Liver (tissue), 10 donors: ENCODE measurements at places on chromosomes 5 and 9. TPM values are rescaled to one million over a fixed set of nuclear protein-coding genes. Genes with fewer than 3 reads are reported as not detected.

GRCh38 chr5:124277767-124278545 is 468.5 kb downstream of the ZNF608 start:
- DNase-seq: no peak

Gene SPATA31A3
- not detected for total RNA-seq

Gene CDH9
- not detected for total RNA-seq

DNA sequence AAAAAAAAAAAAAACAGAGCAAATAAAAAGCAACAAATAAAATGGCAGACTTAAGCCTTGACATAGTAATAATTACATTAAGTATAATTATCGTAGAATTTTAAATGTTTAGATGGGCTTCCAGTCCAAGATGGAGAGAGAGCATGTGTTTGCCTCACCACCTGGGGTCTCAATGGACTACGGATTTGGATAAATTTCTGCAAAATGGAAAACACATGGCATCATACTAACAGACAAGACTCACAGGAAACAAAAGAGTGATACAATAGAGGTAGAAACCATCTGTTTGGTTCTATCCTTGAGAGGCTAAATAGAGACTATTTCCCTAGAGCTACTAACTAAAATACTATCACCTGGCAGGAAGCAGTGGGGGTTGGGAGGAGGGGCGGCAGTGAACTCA is 144.3 kb downstream of the MUSK start:
- no peak for DNase-seq

Gene TMC1
- not detected for total RNA-seq

DNA sequence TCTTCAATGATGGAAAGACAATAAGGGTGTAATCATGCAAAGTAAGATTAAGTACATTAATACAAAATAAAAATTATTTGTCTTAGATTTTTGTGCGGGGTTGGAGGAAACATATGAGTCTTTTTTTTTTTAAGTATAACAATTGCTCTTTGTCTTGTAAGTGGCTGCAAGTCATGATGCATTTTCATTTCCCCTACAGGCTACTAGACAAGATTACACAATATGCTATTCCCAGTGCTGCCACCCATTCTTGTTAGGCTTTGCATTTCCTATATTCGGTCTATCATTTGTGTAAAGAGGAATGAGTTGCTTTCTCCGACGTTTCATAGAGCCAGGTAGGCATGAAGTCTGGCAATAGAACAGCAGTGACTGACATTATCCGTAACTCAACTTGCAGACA is 294.2 kb upstream of the CYLC2 start:
- DNase-seq: no peak

GRCh38 chr5:150045549-150045948 is 40.8 kb downstream of the CSF1R start:
- DNase-seq: no peak

- DNase-seq: no peak
Observed at GRCh38 chr9:36717276-36717675, 144.6 kb downstream of the MELK start.

DNA sequence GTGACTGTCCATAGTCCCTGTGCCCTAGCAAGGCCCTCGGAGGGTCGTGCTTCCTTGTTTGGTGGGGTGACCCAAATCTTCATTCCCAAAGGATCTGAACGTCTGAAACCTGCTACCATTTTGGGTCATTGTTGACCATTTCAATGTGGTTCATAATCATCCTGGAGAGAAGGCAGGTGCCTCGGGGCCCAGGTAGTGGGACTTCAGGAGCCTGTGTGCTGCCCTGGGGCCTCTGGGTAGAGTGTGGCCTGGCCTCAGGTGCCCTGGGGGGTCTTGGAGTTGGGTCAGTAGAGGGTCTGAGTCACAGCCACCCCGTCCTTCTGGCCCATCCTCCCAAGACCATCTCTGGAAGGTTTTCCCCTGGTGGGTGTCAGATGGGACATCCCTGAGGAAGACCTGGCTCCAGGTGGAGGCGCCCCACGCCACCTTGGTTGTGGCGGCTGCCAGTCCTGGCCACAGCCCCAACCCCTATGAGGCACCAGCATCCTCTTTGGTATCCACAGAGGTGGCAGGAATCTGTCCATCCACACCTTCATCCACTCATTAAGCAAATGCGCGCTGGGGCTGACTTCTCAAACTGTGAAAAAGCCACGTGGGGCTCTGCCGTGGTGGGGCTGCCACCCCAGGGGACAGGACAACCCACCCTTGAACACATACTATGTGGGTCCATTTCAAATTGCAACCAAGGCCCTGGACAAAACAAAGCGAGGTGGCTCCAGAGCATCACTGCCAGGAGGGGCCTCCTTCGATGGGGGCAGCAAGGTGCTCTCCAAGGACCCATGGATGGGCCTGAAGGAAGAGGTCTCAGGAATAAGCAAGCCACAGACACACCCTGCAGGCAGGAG is 41.6 kb upstream of the FCN1 start:
- DNase-seq: no peak

- DNase-seq: no peak
Observed at GRCh38 chr5:181170237-181170825, 22.9 kb downstream of the OR2V2 start.

- no peak for DNase-seq
Observed at GRCh38 chr9:20552874-20553557, 69.3 kb downstream of the MLLT3 start.

GRCh38 chr9:19208653-19209052 is 21.8 kb upstream of the DENND4C start:
- DNase-seq: no peak

Gene DDX4
- not detected for total RNA-seq

Gene TYRP1
- total RNA-seq: not detected

Gene SLC6A7
- not detected for total RNA-seq

DNA sequence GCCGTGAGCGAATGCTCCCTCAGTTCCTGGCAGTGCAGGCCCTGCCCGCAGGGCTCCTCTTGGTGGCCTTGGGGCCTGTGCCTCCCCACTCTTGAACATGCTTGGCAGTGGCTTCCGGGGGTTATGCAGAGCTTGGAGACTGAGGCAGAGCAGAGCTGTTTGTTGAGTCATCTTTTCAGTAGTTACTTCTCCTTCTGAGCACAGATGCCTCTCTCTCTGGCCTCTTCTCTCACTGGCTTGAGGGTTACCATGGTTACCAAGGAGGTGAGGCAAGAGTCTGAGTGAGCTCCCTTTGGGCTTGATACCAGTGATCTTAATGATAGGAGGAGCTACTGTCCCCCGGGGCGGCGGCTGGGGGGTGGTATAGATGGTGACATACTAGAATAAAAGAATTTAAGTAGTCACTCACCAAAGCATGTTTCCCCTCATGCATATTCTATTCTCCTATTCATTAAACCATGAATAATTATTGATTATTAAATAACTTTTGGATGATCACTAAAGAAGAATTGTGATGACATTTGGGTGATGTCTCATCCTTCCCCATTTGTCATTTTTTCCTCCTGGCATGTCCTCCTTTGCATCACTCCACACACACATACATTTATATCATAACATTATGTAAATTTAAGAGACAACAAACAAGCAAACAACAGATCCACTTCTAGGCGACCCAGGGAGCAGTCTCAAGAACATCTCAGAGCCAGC is 111.1 kb downstream of the ARHGAP26 start:
- DNase-seq: no peak

Gene EPB41L4B
- total RNA-seq: 42.6 TPM

GRCh38 chr5:16066810-16067209 is 112.8 kb downstream of the MARCHF11 start:
- DNase-seq: no peak

DNA sequence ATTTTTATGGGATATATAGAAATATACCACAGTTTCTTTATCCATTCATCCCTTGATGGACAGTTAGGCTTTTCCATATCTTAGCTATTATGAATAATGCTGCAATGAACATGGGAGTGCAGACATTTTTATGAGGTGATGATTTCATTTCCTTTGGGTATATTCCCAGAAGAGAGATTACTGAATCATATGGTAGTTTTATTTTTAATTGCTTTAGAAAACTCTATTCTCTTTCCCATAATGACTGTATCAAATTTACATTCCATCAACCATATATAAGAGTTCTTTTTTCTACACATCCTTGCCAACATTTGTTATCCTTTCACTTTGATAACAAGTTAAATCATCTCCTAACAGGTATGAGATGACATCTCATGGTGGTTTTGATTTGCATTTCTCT is 821.6 kb downstream of the TLE1 start:
- DNase-seq: no peak

Gene CDHR2
- 11.4 TPM for total RNA-seq

DNA sequence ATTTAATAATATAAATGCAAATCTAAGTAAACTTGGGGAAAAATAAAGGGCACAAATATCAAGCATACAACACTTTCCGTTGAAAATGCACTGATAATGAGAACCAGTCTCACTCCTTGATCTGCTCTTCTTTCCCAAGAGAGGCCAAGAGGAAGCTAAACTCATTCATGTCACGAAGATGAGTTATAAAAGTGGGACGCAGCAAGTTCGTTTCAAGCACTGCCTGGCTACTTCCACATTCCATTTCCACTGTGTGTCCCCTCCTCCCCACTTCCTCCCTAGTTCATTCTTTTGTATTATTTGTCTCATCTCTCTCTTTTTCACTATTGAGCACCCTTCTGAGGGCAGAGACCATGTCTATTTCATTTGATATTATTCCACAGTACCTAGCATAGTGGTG is 158.1 kb downstream of the SLC24A2 start:
- no peak for DNase-seq

Gene LVRN
- total RNA-seq: 0.17 TPM

Gene ACTBL2
- not detected for total RNA-seq

- DNase-seq: no peak
Observed at GRCh38 chr5:74432216-74432615, 208.3 kb downstream of the ENC1 start.

- no peak for DNase-seq
Observed at GRCh38 chr5:153122403-153122802, 368.1 kb upstream of the GRIA1 start.

DNA sequence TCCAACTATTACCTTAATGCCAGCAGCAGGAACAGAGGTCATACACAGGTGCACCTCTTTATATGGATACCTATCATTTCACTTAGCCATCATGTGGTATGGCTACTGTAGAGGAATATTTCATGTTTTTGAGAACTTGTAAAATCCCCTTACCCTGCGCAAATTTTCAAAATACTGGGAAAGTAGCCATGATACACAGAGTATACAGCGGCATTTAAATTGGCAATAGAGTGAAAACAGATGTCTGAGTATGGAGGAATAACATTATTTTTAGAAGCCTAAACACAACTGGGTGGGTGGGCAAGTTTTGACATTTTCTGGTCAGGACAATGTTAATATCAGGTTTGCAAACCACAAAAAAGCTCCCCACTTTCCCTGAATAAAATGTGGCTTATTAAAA is 109.5 kb downstream of the SMIM23 start:
- no peak for DNase-seq

DNA sequence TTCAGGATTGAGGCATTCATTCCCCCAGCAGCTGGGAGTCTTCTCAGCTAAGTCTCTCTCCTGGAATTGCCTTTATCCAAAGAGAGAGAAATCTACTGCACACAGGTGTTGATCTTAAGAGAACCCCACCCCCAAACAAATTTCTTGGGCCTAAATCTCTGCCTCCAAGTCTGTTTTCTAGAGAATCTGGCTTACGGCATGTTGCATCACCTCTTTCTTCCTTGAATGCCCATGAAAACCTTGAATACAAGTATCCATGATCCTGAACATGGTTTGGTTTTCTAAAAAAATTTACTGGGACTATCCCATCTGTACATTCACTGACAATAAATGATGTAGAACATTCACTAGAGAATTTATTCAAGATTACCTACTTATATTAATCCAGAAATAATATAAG is 401.6 kb downstream of the PDE4D start:
- no peak for DNase-seq

Gene MAMDC4
- 8.1 TPM for total RNA-seq

Gene GZMA
- 2.4 TPM for total RNA-seq

- DNase-seq: no peak
Observed at GRCh38 chr5:125657936-125658335, 765.3 kb upstream of the GRAMD2B start.

DNA sequence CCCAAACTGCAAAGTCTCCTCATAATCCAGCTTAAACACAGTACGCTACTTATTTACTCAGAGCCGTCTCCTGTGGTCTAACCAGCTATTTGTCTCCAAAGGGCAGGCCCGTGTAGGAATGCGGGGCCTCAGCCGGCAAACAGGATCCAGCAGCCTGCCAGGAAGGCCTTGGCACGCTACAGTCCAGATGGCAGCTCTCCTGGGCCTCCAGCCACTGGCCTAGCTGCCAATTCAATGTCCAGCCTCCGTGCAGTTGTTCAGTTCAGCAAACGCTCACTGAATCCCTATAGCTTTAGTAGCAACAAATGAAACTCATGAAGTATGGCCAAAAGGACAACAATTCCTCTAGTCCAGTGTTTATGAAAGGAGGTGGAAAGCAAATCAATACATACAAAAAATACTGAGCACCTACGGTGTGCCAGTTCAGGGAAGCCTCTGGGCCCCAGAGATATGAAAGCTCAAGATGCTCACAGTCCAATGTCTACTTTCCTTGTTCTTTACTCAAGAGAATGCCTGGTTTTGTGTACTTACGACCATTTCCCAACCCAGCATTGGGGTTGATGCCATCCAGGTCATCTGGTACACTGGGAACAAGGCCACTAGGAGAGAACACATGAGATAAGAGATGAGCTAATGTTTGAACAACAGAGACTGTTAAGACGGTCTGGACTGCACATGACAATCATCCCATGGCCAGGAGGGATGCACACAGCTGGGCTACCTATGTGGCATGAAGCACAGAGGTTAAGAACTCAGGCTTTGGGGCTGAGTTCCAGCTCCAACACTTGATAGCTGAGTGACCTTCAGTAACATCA is 8.3 kb downstream of the CDK5RAP2 start:
- DNase-seq: peak; percentile 47

DNA sequence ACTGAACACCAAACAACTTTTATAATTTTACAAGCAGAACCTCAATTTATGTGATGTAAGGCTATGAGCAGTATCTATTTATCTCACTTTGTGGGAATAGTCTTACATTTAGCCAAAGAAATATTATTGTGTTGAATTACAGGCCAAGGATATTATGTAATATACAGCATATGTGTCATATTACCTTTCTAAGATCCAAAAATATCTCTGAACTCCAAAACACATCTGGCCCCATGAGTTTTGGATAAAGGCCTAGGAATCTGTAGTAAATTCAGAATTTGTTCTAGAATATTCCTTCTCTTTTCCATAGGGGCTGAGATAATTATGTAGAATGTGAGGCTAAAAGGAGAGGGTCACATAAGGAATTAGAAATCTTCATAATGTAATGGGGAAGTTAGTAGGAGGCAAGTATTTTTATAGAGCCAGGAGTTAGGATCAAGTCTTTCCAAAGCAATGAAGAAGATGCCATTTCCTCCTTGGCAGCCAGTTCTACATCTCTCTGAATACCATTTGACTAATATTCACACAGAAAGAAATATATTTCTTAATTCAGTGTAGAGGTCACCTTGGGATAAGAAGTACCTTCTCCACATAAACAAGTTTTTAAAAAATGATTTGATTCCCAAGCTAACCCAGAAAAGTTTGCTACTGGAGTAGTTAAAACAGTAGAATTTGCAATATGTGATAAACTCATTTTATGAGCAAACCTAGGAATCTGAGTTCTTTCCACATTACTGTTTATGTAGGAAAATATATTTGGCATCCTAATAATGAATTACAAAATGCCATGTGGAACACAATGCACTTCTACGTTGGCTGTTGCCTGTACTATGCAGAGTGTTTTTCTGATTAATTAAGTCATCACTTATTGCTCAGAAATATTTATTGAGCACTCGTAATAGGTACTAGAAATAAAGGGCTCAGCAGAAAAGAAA is 20.3 kb upstream of the GRAMD2B start:
- no peak for DNase-seq

Gene PAX5
- total RNA-seq: 2.7 TPM

GRCh38 chr5:148145916-148146315 is 22.4 kb upstream of the SPINK14 start:
- DNase-seq: no peak

GRCh38 chr9:108751369-108751768 is 104.4 kb downstream of the ACTL7B start:
- no peak for DNase-seq
